ENCODE measurements at places on chromosomes 2 and 18.

- no peak for DNase-seq
Measured at GRCh38 chr2:19674051-19675002, 227.5 kb downstream of the TTC32 start.

- DNase-seq: no peak
Measured at GRCh38 chr18:60667016-60667415, 294.4 kb upstream of the MC4R start.

DNA sequence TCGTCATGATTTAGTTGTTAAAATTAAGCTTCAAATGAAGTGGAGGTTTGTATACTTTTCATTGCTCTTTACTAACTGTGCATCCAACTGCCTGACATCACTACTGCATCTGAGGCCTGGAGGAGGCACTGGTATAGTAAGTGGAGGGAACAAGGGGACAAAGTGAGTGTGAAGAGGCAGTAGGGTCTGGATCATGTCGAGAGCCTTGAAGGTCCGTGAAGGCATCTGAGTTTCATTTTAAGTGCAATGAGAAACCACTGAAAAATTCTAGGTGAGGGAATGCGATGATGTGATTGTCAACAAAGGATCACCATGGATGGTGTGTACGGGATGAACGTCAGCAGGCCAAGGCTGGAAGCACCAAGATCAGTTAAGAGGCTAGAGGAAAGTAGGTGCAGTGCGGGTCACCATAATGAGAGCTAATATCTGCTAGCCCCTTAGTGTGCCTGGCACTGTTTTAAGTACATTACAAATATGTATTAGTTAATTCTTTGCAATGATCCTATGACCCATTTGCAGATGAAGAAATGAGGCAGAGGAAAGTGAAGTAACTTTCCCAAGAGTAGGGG is 96.1 kb downstream of the CABYR start:
- no peak for DNase-seq

- DNase-seq: no peak
Measured at GRCh38 chr2:105919191-105919811, 174.6 kb downstream of the NCK2 start.

DNA sequence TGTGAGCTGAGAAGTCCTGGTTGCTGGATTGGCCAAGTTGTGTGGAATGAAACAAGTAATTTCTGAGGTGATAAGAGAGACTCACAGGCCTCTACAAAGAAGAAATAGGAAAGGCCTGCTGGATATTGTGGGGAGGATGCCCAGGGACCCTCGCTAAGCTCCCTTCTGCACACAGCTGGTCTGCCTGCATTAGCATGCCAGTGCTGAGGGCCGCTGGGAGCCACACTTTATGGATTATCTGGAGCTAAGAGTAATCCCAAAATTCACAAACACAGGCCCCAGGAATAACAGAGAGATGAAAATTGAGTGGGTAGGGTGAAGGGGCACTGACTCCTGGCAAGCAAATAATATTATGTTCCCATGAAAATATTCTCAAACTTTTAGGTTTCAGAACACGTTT is 114.9 kb upstream of the SIX3 start:
- no peak for DNase-seq

DNA sequence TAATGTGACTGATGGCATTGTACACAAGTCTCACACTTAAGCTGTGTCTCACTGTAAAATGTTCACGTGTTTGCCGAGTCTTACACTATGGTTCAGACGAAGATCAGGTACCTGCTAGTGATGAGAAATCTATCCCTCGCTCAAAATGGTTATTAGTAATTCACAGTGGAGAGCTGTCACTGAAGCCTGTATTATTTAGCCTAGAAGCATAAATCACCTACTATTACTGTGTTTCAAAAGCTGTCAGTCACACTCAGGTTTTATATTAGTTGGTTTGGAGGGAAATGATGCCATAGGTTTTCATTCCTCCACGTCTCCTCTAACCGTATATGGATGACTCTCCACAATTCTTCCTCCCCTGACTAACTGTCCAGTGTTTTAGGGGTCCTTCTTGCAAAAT is 292.4 kb upstream of the ZEB2 start:
- DNase-seq: no peak

DNA sequence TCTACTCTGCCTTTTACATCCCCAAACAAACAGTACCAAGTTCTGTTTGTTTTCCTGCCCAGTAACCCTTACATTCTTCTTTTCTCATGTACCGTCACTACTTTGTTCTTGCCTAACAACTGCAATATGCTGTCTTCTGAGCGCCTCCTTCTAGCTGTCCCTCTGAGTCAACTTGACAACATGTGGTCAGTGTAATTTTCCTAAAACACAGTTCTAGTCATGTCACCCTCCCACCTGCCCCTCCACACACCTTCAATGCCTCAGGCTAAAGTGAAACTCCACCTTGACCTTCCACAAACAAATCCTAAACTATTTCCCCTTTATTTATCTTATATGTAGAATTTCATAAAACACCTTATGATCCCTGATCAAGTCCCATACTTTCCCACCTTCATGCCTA is 124.6 kb upstream of the CD302 start:
- no peak for DNase-seq

GRCh38 chr2:16351541-16351940 is 314.1 kb downstream of the CYRIA start:
- DNase-seq: no peak

DNA sequence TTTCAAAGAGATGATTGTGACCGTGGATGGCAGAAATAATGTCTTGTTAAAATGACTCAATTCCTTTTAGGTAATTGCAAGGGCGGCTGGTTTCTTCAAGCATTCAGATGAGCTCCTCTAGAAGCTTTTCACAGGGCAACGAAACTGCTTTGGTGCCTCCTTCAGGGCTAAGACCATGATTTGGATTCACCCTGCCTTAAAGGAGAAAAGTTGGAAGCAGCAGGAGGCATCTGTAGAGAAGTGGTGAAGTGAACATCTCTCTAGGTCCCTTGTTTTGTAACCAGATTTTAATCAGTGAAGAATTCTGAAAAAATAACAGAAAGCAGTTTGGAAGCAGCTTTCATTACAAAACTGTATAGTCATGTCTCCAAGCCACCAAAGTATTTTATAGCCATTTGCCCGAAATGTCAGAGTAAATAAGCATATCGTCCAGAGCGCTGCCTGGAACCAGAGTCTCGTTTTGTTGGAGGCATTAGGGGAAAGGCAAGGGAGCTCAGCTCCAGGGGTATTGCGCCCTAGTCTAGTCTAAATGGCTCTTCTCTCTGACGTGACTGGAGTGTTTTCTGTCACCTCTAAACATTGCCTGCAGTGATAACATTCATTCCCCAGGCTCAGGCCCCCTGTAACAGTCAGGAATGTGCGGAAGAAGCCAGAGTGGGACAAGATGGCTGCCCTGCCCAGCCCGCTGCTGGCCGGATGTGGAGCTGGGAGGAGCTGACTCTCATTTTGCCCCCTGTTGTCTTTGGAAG is 57.8 kb upstream of the ITGB6 start:
- no peak for DNase-seq

DNA sequence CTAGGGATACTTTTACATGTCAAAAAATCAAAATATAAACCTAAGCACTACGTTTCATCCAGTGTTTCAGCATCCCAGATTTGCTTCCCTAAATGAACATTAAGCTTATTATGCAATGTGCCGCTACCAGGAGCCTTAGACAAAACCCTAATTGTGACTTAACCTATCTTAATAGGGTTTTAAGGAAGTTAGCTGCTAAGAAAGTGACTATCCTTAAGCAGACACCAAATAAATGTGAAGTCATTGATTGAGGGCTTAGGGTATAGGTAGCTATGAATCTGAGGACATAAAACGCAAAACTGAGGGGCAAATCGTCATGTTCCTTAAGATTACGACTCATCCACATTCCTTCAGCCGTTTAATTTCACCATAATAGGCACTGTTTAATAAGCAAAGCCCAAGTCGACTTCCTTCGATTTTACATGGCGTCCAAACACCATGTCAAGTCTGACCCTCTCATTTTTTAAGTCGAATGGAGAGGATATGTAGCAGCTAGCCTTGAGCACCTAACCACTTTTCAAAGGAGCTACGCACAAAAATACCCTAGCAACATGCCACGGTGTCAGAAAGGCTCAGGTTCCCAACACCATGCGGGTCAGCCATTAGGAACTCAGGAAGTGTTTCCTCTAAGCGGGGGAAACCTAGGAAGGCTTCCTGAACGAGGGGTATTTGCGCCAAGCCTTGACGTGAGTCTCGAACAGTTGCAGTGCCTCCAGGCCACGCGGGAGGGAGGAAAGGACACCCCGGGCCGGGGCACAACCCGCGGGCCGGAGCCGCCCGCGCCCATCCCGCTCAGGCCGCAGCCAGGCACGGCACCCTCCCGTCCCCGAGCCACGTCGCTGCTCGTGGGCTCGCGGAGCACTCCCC is 1.0 kb downstream of the HDLBP start:
- no peak for DNase-seq

- no peak for DNase-seq
Measured at GRCh38 chr2:3222636-3223035, 155.0 kb downstream of the EIPR1 start.

- DNase-seq: no peak
Measured at GRCh38 chr2:101041413-101041812, 39.3 kb downstream of the RPL31 start.

DNA sequence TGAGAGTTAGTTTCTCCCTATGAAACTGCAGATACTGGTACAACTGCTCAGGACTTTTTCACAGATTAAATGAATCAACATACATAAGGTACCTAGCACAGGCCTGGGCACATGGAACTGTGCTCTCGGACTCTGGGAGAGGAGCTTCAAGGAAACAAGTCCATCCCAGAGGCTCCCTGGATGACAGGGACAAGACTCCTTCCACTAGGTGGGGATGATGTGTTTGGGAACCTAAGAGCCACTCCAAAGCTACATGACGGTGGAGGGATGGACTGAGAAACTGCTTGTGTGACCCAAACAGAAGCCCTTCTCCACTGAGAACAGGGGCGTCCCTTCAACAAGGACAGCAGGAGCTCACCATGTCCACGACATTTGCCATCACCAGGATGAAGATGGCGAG is 37.1 kb downstream of the CENPO start:
- DNase-seq: no peak

DNA sequence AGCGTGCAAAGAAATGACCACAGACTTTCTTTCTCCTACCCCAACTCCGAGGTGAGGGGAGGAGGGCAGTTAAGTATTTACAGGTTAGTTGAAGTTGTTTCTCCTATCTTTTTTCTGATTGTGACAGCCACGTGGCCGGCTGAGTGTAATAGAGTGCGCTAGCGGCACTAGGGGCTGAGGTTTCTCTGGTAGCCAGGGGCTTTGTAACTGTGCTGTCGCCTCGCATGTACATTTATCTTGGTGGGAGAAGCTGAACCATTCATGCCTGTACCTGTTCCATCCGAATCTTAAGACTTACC is 214.1 kb upstream of the STON1 start:
- peak; percentile 28 for DNase-seq

GRCh38 chr18:32157580-32157979 is 32.3 kb upstream of the MEP1B start:
- no peak for DNase-seq

GRCh38 chr18:34196256-34196655 is 28.5 kb downstream of the NOL4 start:
- no peak for DNase-seq

- DNase-seq: no peak
Measured at GRCh38 chr2:107323946-107324565, 438.1 kb upstream of the ST6GAL2 start.

- DNase-seq: no peak
Measured at GRCh38 chr2:171652416-171652785, 34.9 kb upstream of the DYNC1I2 start.

- DNase-seq: no peak
Measured at GRCh38 chr18:63150326-63150725, 169.2 kb downstream of the BCL2 start.

GRCh38 chr18:13710414-13710831 is 15.9 kb downstream of the FAM210A start:
- no peak for DNase-seq

DNA sequence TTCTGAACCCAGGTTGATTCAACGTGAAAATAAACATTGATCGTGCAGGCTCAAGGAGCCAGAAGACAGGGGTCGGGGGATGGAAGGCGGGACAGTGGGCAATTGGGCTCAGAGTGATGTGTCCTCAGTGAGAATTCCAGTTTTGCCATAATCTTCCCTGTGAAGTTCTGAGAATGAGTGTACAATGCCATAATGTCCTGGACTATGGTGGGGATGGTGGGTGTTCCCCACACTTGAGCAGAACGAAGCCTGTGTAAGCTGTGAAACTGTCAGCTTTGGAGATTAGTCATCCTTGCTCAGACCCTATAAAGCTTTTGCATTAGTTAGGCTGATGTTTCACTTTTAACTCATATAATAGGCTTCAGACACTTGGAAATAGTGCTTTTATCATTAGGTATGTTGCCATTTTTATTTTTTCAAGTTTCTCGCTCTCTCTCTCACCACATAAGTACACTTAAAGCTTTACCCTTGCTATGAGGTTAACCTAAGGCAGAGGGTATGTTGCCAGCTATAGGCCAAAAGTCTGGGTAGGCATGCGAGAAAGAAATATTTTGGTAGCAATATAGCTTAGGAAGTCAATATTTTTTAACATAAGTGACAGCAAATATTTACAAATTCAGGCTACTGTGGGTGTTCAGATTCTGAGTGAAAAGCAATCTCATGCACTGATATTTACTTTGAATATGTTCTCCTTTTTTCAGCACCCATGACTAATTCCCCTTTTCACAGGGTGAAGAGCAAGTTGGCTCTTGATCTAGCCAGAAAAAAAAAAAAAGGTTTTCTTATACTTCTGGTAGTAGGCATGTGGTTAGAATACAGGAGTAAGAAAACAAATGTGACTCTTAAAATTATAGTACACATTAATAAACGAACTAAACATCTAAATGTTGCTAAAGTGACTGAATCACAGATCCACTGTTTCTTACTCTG is 47.2 kb downstream of the CDC42EP3 start:
- no peak for DNase-seq

DNA sequence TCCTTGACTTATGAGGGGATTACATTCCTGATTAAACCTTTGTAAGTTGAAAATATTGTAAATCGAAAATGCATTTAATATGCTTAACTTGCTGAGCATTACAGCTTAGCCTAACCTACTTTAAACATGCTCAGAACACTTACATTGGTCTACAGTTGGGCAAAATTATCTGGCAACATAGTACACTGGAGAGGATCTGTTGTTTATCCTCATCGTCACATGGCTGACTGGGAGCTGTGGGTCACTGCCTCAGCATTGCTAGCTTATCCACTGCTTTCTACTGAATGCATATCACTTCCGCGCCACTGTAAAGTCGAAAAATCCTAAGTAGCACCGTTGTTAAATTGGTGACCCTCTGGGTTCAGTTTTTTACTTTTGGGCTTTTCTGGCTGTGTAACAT is 13.7 kb downstream of the PMS1 start:
- no peak for DNase-seq

GRCh38 chr2:158457826-158458616 is 1.3 kb downstream of the PKP4 start:
- DNase-seq: peak; percentile 91

DNA sequence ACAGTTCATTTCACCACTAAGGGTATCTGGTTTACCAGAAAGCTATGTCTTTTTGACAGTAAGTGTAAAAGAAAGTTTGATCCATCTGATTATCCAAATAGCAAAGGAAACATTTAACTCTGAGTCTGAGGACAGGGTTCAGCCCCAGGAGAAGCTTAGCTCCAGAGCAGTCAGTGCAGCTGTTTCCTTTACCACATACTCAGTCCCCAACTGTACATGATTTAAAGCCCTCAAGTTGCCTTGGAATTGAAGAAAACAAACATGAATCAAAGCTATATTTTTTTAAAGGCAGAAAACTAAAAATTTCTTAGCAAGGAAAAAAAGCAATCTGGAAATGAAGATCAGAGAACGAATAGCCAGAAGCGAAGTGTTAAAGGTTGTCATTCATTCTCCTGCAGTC is 746.0 kb downstream of the METTL4 start:
- peak; percentile 9 for DNase-seq

- DNase-seq: no peak
Measured at GRCh38 chr2:45554073-45554741, 56.9 kb downstream of the SRBD1 start.

All from renal pelvis (tissue), 12 donors.